Daoy (cell line): ENCODE measurements at places on chromosomes 4 and X. TPM values are rescaled to one million over a fixed set of nuclear protein-coding genes. Genes with fewer than 3 reads are reported as not detected.

DNA sequence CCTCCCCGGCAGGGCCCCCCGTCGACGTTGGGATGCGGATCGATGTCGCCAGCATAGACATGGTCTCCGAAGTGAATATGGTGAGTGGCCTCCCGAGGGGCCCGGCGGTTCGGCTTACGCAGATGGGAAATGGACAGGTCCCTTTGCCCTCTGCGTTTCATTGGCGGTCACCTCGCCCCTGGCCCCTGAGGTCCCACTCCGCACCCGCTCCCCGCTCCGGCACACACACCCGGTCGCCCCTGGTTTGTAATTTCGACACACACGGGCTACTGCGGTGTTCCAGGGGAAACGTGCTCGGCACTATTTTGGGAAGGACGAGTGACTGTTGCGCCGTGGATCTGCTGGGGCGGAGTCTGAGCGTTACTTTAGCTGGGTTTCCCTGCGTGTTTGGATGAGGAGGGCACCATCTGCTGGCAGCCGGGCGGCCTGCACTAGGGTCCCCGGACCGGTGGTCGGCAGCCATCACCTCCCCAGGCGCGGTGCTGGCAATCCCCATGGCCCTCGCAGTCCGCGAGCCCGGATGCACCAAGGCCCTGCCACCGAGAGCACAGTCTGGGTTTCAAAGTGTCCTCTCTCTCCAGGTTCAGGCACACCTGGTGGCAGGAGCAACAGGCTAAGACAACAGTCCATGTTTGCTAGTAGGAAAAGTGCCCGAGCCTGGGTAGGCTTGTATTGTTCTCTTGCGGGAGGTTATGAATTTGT lies 1.2 kb downstream of the GABRB1 start:
- peak; percentile 79 for DNase-seq

Gene NUDT6
- 8.8 and 11.4 TPM in 2 replicates for total RNA-seq

DNA sequence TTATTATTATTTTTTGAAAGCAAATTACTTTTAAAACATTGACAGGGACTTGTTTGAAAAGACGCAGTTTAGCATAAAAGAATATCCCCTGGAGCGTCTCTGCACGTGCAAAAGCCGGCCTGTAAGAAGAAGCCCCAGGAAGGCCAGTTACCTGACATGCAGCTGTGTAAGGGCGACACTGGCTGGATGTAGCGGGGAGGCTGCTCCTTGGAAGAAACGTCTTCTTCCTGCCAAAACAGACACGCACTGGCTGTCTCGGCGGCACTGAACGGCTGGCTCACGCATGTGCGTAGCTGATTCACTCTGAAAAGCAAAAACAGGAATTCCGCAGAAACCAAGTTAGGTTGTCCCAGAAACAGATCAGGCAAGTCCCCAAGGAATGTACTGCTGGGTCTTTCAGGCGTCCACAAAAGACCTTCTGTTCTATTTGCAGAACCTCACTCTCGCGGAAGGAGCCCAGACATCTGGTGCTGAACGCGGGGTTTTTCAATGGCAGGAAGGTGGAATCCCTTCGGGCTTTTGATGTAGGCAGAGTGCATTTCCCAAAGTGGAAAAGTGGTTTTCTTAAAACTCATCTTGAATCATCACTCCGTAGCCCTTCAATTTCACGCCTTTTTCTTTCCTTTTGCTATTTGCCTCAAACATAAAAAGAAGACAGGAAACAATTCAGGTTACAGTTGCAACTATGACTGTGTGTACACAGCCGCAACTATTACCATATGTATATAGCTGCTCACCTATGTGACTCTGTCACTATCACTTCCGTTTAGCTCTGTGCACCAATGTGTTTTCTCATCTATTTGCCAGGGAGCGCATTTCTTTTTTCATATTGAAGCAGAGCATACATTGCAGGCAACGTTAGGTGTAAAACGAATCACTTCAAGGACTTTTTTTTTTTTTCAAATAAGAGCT lies 38.1 kb upstream of the ARSH start:
- peak; percentile 39 for DNase-seq

Gene TCP11X1
- total RNA-seq: not detected in 2 replicates

- DNase-seq: no peak
Observed at GRCh38 chr4:184824776-184825084, 1.0 kb downstream of the ACSL1 start.

GRCh38 chr4:182770259-182770995 lies 146.8 kb downstream of the DCTD start:
- DNase-seq: no peak

Gene ARSJ
- 11.0 and 12.2 TPM in 2 replicates for total RNA-seq

Gene PAGE1
- total RNA-seq: 22.4 and 35.4 TPM in 2 replicates

GRCh38 chr4:102598762-102599374 lies 97.7 kb downstream of the NFKB1 start:
- DNase-seq: no peak

Gene MEPE
- not detected in 2 replicates for total RNA-seq

GRCh38 chrX:109384699-109385098 lies 97.2 kb downstream of the GUCY2F start:
- DNase-seq: no peak

GRCh38 chr4:30714408-30715031 lies 5.6 kb upstream of the PCDH7 start:
- DNase-seq: no peak

- no peak for DNase-seq
Observed at GRCh38 chrX:37815366-37815765, 32.0 kb downstream of the DYNLT3 start.

DNA sequence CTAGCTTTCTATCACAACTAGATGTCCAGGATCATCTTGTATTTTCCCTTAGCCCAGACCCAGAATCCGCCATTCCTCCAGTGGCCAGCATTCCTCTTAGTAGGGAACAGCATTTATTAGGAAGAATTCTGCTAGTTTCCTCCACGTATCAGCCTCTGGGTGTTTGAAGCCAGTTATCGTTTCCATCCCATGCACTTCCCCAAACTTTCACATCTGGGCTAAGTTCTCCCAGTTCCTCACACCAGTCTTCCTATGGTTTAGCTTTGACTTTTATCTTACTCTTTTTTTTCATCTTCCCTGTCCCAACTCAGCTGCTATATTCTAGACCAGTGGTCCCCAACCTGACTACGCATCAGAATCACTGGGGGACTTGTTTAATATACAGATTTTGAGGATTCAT lies 53.5 kb upstream of the PRSS48 start:
- DNase-seq: no peak

Gene SMIM10
- 2.7 and 3.1 TPM in 2 replicates for total RNA-seq

Gene PRKG2
- total RNA-seq: 0.33 and 0.63 TPM in 2 replicates

DNA sequence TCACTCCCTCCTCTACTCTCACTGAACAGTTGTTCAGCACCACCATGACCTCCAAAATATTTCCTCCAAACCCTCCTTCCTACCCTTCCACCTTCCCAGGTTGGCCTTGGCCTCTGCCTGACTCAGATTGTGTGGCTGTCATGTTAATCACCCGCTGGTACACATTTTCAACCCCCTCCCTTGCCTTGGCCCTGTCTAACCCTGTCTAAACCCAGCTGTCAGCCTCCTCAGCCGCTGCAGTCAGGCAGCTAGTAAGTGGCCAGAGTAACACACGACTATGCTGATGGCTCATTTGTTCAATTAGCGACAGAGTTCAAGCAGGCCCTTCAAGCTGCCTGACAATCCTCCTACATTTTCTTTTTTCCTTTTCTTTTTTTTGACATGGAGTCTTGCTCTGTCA lies 18.0 kb downstream of the ING2 start:
- no peak for DNase-seq

GRCh38 chr4:158428242-158428641 lies 93.4 kb upstream of the RXFP1 start:
- no peak for DNase-seq

Gene EGFL6
- total RNA-seq: 0.23 TPM in 1 of 2 replicates, not detected in the other

Gene IQCM
- not detected in 2 replicates for total RNA-seq

DNA sequence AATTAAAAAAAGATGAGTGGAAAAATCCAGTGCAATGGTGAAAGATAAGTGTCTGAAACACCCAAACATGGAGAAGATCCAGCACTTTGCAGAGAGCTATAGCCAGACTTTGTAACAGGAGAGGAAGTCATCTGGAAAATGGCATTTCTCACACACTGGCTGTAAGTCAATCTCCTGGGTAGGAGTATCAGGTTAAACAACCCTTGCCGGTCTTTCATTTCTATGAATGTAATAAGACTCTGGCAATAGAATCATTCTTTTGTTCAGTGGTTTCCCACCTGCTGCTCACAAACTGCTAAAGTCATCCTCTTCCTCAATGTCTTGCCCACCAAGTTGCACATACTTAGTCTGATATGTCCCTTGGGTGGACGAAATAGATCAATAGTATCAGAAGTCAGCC lies 94.0 kb upstream of the ATP8A1 start:
- no peak for DNase-seq

DNA sequence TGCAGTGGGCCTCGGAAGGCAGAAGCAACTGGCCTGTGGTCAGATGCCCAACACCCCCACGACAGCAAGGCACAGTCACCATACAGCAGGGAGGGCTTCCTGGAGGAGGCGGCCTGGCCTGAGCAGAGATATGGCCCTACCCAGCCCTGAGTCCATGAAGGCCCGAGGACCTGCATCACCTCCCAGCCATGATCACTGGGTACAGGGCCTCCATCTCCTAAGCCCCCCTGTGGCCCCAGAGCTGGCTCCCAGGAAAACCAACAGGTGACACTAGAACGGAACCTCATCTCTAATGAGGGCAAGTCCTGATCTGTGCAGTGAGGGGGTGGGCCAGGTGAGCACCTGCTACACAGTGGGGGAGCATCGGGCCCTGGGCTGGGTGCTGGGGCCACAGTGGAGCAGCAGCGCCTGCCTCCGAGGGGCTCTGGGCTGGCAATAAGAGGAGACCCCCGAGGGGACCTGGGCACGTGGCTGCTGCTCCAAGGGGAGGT lies 26.2 kb upstream of the MXD4 start:
- no peak for DNase-seq

DNA sequence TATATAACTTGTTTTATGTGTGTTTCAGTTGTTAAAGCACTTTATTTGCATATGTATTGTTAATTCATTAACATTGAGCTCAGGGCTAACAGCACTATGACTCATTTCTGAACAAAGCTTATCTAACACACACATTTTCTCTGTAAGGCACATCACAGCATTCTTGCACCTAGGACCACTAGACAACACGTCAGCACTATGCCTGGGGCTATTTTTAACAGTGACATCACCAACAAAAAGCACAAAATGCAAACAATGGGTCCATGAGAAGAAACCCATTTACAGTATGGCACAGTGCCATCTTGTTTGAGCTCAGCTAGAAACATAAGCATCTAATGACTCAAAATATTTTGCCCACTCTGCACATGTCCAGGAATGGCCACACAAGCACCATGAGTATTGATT lies 124.4 kb downstream of the RELL1 start:
- DNase-seq: peak; percentile 91

GRCh38 chrX:145393702-145394235 lies 146.5 kb downstream of the SPANXN1 start:
- peak; percentile 1 for DNase-seq

DNA sequence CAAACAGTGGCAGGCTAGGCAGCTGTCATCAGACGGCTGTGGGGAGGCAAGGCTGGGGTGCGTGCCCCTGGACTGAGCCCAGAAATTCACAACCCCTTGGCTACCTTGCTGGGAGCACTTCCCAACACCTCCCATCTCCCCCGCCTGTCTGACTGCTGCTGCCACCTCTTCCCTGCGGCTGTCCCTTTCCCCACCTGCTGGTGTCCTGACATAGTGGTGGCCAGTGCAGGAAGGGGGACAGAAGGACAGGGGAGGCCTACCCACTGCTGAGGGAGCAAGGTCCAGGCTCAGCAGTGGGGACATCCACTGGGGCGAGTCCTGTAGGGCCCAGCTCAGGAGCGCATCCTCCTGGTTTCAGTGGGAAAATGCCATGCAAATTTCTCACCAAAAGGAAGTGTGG lies 3.4 kb downstream of the ABCD1 start:
- DNase-seq: no peak

Gene RRH
- not detected in 2 replicates for total RNA-seq

Gene TMEM156
- 19.3 and 33.7 TPM in 2 replicates for total RNA-seq

Gene FOXO4
- 0.69 and 2.9 TPM in 2 replicates for total RNA-seq

GRCh38 chrX:30935985-30936384 lies 46.9 kb upstream of the TAB3 start:
- peak; percentile 11 for DNase-seq

- no peak for DNase-seq
Observed at GRCh38 chrX:38847206-38847902, 46.1 kb downstream of the MID1IP1 start.

DNA sequence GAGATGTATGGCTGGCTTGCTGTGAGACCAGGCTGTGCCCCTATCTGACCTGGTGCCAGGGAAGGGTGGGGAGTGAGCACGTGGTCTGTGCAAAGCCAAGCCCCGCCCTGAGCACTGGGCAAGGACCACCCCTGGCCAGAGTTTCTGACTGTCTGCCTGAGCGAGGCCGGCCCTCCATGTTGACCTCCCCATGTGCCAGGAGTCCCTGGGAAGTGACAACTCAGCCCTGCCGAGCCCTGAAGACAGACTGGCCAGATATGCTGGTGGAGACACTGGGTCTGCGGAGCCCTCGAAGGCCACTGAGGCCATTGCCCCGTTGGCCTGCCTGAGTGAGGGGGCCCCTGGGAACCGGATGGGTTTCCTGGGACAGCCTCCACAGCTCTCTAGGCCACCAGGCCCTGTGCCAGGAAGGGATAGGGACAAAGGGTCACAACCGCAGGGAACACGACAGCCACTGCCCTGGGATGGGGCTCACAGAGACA lies 7.1 kb upstream of the BGN start:
- DNase-seq: peak; percentile 35

Gene SYTL5
- 0.24 and 0.29 TPM in 2 replicates for total RNA-seq

DNA sequence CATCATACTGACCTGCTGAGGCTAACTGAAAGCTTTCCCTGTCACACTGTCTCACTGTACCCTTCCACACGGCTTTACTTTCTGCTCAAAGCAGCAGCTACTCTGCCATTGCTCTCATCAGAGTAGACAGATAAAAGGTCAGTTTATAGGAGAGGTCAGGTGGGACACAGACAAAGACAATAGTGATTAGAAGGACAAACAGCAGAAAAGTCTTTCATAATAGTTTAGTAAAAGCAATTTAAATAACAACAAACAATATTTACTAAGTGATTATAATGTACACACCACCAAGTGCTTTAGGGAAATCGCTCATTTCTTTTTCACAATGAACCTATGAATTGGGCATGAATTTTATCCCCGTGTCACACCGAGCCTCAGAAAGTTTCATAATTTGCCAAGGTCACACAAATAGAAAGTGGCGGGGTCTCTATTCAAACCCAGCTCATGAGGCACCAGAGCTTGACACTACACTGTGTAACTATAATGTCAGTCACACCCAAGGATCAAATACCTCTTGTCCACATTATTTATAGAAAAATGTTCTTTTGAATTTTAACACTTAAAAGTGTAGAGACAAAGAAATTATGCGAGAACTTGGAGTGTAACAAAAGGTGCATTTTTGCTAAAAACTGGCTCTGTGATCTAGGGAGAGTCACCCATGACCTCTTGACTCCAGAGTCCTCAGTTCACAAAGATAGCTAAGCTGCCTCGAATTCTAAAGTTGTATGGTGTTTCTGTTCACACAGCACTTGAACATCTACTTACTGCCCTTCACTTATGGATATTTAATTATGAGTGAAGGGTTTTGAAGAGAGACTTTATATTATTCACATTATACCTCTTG lies 24.5 kb upstream of the SORBS2 start:
- no peak for DNase-seq

GRCh38 chr4:146232131-146232722 lies 17.9 kb downstream of the REELD1 start:
- DNase-seq: peak; percentile 30

DNA sequence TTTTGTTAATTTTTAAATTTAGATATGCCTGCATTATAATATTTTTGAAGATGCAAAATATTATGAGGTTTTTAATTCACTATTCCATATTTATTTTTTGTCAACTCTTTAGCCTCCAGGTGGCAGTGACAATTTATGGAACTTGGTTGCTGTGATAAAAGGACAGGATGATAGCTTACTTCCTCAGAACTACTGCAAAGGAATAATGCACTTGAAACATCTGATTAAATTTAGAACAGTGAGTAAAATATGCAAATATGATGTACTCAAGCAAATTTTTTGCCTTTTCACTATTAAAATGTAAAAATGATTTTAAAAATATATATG lies 45.1 kb downstream of the SPATA4 start:
- peak; percentile 9 for DNase-seq
